ENCODE measurements at places on chromosomes 6 and 20. TPM values are rescaled to one million over a fixed set of nuclear protein-coding genes. Genes with fewer than 3 reads are reported as not detected.

The DDAH2 gene
- total RNA-seq = 121 TPM

The TRERF1 gene
- 19.8 TPM for total RNA-seq

The ADGB gene
- 0.12 TPM for total RNA-seq

The PSMA7 gene
- 129 TPM for total RNA-seq

The CGAS gene
- total RNA-seq = 6.5 TPM

The TSHZ2 gene
- total RNA-seq = 21.8 TPM

The MYO6 gene
- 53.4 TPM for total RNA-seq

The PAK5 gene
- total RNA-seq = 0.06 TPM

The MBOAT1 gene
- 29.0 TPM for total RNA-seq

The SOX4 gene
- total RNA-seq = 136 TPM

The CCM2L gene
- total RNA-seq = 12.7 TPM

The PNPLA1 gene
- total RNA-seq = 1.1 TPM

The OR5V1 gene
- not detected for total RNA-seq

The ERVFRD-1 gene
- not detected for total RNA-seq
